CD4-positive, CD25-positive, alpha-beta regulatory T cell (primary cell): ENCODE measurements at places on chromosomes 5 and 9. TPM values are rescaled to one million over a fixed set of nuclear protein-coding genes. Genes with fewer than 3 reads are reported as not detected.

DNA sequence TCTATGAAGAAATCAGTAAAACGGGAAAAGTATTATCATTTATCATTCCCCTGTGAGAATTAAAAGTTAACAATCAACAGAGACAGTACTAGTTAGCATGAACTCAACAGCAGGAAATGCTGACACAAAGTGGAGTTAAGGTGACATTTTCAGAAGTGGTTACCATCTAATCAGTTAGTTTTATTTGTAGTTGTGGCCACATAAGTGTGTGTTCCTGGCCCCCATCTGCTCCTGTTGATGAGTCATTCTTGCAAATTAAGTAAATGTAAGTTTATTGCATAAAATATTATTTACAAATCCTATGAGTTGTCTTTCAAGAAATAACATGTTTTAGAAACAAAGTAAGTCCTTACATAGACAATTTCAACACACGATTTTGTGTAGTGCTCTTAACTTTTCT is 8.9 kb upstream of the BNC2 start:
- DNase-seq, result no peak

DNA sequence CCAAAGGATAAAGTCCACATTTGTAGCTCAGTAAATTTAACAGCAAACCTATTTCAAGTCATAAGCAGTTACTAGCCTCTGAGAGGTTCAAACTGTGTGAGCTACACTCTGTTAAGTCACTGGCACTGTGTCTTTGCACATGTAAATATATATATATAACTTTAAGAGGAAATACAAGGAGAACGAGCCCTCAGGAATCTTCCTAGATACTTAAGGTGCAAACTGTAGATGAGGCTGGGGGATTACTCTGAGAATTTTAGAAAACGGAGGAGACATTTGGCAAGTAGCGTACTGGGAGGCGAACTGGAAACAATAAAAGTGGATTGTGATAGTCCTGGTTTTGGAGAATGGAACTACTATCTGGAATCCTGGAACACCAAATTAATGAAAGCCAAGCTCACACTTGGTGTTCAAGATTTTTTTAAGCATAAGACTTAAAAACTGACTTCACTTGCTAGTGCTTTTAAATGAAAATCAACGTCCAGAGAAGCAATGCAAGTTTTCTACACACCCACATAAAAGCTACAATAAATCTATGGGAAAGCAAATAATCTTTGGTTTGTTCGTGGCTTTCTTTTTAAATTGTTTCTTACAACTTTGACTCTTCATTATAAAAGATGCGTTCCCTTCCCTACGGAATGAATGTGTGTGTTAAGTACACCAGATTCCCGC is 1057.0 kb upstream of the DMAC1 start:
- no peak for DNase-seq

- DNase-seq, result no peak
Measured at GRCh38 chr5:140146523-140146842, 20.7 kb downstream of the IGIP start.

GRCh38 chr9:129612815-129613519 is 7.9 kb downstream of the C9orf50 start:
- no peak for DNase-seq

GRCh38 chr5:1185629-1186350 is 15.6 kb upstream of the SLC6A19 start:
- no peak for DNase-seq

GRCh38 chr5:32153723-32154122 is 20.4 kb downstream of the GOLPH3 start:
- no peak for DNase-seq

GRCh38 chr5:173809014-173809413 is 79.1 kb upstream of the CPEB4 start:
- DNase-seq, result no peak

GRCh38 chr5:178314961-178315820 is 82.6 kb upstream of the PHYKPL start:
- no peak for DNase-seq

DNA sequence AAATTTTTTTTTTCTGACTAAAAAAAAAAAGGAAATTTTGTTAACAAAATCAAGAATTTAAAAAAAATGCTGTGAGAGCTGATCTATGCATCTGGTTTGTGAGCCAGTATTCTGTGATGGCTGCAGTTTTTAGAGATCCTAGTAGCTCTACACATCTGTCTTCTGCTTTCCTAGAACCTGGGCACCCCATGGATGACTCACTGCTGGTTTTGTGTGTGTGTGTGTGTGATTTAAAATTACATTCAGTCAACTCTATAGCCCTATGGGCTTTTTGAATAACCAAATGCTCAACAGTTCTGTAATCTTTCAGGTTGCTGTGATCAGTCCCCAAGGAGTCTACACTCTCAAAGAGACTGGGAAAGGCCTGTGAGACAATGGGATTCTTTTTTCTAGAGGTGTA is 2.5 kb upstream of the PSMD5 start:
- DNase-seq, result no peak

DNA sequence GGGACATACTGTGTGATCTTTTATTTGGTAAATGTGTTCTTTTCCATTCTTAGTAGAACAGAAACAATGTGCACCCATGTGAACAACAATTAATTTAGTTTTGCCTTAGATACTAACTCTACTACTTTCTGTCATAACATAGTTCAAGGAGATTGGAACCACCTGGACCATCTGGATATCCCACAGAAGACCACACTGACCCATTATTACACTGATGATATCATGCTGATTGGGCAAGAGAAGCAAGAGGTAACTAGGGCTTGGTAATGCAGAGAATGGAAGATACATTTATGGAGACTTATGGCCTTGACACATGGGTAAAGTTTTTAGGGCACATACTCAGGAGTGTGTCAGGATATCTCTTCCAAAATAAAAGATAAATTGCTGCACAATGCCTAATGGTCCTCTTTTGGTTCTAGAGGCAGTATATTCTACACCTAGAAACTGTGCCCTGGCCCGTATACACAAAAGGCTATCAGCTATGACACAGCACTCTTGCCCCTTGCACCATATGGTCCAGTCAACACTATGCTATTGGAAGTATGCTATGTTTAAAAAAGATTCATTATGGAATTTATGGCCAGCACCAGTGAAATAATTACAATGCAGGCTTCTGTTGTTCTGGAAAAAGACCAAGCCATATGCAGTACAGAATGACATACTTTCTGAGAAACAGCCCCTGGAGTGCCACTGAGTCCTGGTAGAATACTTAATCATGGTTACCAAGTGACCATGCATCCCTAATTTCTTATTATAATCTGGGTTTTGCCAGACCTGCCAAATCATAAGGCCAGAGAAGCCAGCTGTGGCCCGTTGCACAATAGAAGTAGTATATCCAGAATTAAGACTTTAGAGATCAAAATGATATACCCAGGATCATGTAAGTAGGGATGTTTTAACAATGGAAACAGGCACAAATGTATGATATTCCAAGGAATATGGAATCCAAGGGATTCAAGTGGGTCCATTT is 41.6 kb upstream of the MROH2B start:
- DNase-seq, result no peak

DNA sequence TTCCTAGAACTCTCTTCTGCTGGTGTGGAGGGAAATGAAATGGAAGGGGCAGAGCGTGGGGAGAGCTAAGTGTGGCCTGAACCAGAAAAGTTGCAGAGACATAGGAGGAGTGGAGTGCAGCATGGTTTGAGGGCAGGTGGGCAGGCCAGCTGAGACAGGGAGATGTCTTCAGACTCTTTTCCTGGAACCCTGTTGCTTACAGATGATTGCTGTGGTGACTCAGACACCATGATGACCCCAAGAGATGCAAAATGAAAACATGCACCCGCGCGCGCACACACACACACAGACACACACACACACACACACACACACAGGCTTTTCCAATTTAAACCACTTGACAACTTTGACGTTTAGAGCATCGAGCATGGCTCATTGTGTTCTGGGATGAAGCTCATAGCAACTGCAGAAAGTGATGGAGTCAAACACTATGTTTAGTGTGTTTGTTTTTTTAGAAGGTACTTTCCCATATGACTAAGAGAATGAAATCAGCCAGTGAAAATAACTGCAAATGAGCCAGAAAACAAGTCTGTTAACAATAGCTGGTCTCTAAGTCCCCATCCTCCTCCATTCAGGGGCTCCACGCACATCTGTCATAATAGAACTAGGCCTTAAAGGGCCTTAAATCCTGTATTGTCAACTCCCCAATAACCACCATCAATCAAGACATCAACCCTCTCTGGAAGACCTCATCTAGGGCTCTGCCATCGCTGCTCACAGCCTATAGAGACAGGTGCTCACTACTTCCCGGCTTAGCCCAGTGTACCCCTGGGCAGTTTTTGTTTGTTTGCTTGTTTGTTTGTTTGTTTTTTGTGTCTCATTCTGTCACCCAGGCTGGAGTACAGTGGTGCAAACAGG is 9.6 kb downstream of the TMOD1 start:
- DNase-seq, result peak; percentile 34

GDF9 gene
- total RNA-seq, result 0.35 TPM

HARS1 gene
- total RNA-seq, result 56.5 TPM

CTNNAL1 gene
- total RNA-seq, result 10.6 TPM
